ENCODE measurements at places on chromosomes 2 and 18. TPM values are rescaled to one million over a fixed set of nuclear protein-coding genes. Genes with fewer than 3 reads are reported as not detected.

RUFY4 gene
- total RNA-seq = not detected

PSMA8 gene
- not detected for total RNA-seq

PNKD gene
- total RNA-seq = 33.4 TPM

SPEG gene
- 6.5 TPM for total RNA-seq

SCG2 gene
- total RNA-seq = not detected

AMER3 gene
- not detected for total RNA-seq

CMPK2 gene
- total RNA-seq = 3.1 TPM

GCG gene
- not detected for total RNA-seq

RNF149 gene
- 70.9 TPM for total RNA-seq

TEX44 gene
- total RNA-seq = not detected

SIX3 gene
- 0.38 TPM for total RNA-seq

GRCh38 chr2:28995765-28996750 lies 15.0 kb downstream of the TOGARAM2 start:
- DNase-seq = no peak

GRCh38 chr2:197145471-197146056 lies 165.0 kb downstream of the ANKRD44 start:
- DNase-seq = no peak

GRCh38 chr2:17106418-17106817 lies 411.8 kb downstream of the RAD51AP2 start:
- no peak for DNase-seq

DNA sequence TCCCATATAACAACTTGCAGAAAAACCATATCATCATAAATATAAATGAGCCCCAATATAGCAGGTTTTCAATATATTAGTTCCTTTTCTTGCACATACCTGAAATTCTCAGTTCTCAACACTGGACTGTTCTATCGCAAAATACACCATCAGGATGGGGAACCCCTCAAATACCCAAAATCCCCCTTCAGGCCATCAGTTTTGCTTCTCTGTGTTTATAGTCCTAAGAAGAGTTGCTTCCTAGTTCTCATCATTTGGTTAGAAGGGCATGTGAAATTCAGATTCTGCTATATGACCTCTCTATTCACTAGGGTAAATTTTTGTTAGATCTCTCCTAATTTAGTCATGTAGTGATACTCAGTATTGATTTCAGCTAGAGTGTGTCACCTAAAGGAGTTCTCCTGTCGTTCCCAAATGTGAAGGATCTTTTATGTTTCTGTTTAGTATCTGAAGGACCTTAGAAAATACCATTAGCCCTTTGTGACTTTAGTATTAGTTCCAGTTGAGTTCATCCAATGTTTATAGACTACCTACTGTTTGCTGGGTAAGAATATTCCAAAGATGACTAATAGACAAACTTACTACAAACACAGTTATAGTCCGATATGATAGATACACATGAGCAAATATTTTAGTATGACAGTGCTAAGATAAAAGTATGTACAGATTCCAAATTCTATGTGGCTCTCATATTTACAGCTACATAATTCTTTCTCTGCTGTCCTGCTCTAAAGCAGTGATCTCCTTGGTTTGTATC lies 115.8 kb downstream of the TTC27 start:
- no peak for DNase-seq

DNA sequence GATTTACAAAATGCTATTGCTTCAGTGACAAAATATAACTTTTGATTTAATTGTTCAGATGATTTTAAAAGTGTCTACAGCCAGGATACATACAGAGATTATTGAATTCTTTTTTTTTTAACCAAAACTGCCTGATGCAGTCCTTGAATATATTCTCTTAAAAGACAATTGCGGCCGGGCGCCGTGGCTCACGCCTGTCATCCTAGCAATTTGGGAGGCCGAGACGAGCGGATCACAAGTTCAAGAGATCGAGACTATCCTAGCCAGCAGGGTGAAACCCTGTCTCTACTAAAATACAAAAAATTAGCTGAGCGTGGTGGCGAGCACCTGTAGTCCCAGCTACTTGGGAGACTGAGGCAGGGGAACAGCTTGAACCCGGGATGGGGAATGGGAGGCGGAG lies 497.0 kb upstream of the FSIP2 start:
- no peak for DNase-seq

DNA sequence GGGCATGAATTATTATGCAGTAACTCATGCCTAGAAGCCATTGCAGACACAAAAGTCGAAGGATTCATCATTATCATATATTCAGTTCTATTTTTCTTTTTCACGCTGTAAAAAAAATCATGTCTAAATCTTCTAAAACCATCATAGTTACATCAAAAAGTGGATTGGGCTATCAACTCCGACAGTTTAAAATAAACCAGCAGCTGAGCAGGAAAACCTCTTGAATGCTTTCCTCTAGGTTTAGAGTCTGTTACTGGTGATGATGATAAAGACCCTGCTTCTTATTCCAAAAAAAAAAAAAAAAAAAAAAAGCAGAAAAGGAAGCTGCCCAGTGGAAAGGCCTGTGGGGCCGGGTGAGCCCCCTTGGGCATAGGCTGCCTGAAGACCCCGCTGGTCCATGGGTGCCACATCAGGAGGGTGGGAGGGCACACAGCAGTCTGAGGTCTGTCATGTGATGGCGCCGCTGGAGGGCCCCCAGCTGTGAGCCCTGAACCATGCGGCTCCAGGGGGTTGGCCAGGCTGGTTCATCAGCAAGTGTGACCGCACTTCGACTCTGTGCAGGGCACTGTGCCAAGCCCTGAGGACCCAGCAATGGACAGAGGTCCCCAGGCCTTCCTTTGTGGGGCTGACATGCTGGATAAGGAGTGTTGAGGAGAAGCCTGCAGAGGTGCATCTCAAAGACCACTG lies 199.6 kb downstream of the EIPR1 start:
- DNase-seq = no peak

DNA sequence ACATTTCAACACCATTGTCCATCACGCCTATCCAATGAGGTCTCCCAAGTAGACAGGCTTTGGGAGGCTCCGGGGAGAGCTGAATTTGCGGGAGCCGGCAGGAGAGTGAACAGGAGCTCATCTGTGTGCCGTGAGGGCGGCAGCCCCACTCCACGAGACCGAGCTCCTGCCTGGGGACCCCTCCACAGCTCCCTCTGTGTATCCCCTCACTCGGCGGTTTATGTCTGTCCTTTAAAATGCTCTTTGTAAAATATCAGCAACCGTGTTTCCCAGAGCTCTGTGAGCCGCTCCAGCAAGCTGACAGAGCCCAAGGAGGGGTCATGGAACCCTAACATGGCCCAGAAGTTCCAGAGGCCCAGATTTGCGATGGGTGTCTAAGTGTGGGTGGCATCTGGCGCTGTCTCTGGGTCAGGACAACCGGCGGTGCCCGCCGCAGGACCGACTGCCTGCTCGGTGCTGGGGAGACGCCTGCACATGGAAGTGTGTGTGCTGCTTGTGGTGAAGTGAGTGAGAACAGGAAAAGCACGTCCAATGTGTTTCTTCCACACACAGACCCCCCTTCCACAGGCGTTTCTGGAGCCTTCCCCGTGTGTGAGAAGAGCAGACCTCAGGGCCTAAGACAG lies 34.8 kb downstream of the SLC66A2 start:
- DNase-seq = peak; percentile 49

DNA sequence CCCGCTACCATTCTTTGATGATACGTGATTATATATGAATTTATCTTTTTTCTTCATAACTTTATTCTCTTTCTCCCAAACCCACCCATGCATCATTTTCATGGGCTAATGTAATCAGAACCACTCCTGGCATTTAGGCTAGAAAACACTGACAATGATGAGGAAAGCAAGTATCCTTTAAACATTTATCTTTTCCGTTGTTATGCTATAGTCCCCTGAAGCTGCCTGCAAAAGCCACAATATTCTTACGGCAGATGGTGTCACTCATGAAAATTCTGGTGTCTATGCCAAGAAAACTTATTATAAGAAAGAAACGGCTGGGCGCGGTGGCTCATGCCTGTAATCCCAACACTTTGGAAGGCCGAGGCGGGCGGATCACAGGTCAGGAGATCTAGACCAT lies 221.8 kb upstream of the CTAGE1 start:
- DNase-seq = no peak

- DNase-seq = no peak
Observed at GRCh38 chr2:134776836-134777235, 58.0 kb upstream of the TMEM163 start.

GRCh38 chr2:72920318-72921087 lies 3.2 kb downstream of the EMX1 start:
- DNase-seq = no peak

DNA sequence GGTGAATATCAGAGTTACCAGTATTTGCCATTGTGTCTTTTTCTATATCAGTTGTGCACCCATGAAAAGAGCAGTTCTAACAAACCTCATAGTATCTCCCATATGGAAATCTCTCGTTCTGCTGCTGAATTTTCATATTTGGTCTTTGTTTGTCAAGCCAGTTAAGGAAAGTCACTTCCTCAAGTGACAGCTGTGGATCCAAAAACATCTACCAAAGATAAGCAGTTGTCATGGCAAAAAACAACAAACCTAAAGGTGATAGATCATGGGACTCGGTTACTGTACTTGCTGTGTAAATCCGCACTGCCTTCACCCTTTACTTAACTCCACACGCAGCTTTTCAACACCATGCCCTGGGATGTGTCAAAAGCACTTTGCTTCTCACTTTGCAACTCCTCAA lies 17.3 kb downstream of the BMP10 start:
- no peak for DNase-seq

DNA sequence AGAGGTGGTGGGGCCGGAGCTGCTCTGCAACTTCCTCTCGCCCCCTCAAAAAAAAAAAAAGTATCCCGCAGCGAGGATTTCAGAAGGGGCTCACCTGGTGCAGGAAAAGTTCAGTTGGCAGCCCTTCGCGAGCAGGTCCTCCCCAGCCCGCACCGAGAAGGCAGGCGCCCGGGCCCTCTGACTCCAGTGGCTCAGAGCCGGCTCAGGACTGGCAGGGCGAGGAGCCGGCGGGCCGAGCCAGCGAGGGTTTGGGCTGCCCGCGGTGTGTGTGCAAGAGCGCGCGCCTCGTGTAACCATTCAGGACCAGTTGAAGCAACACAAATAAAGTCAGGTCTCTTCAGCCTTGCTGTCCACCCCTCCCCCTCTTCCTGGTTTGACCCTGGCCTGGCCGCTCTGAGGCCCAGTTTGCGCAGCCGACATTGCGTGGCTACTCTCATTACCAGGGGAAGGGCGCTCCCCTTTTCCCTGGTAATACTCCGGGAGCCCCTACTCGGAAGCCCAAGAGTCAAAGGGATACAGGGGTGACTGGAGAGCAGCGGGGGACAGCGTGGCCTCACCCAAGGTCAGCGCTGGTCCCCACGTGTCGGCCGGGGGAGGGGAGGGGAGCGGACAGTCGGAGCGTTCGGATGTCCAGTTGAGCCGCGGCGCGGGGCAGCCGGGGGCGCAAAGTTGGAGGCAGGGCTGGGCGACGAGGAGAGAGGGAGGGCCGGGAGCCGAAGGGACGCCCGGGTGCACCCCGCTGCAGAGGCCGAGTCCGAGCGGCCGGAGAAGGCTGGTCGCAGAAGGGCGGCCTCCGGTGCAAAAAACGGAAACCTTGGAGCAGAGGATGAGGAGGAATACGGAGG lies 12.3 kb downstream of the EN1 start:
- DNase-seq = peak; percentile 63

- no peak for DNase-seq
Observed at GRCh38 chr2:47655563-47655880, 127.4 kb upstream of the MSH6 start.

DNA sequence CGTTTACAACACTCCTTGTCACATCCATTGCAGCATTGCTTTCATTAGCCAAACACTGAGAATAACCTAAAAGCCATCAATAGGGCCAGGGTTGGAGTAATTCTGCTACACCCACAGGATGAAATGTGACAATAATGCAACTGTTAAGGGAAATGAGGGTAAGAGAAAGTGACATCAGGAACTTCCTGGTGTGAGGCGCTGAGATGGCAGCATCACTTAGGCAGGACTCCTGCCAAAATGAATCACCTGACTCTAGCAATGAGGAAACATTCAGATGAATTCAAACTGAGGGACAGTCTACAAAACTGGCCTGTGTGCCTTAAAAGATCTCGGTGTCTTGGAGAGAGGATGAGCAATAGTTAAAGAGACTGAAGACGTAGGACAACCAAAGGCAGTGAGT lies 115.6 kb upstream of the AGAP1 start:
- no peak for DNase-seq

GRCh38 chr18:60066219-60066975 lies 166.6 kb downstream of the PMAIP1 start:
- no peak for DNase-seq

- DNase-seq = no peak
Observed at GRCh38 chr2:117359266-117359914, 455.1 kb upstream of the DDX18 start.

- no peak for DNase-seq
Observed at GRCh38 chr18:67805261-67805660, 288.7 kb upstream of the DSEL start.

DNA sequence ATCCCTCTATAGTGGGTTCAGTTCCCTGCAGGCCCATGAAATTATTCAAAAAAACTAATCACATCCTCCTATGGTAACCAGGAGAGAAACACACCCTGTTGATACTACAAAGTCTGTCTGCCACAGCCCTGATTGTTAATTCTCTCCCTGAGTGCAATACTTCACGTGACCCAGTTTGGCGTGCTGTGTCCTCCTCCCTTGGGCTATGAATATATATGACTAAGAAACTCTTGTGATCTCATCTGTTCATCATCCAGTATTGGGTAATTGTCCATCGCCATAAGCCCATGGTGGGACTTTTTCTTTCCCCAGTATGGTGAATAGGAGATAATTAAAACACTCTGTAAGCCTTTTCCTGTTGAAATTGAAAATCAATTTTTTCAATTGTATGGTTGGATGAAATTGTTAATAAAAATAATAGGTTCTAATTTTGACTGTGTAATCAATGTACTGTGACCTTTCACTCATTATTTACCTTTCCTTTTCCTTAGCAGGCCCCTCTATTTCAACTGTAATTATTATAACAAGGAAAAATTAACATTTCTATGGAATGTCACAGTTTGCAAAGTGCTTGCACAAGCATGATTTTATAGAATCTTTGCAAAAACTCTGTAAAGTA lies 1822.6 kb downstream of the SUCLG1 start:
- no peak for DNase-seq

DNA sequence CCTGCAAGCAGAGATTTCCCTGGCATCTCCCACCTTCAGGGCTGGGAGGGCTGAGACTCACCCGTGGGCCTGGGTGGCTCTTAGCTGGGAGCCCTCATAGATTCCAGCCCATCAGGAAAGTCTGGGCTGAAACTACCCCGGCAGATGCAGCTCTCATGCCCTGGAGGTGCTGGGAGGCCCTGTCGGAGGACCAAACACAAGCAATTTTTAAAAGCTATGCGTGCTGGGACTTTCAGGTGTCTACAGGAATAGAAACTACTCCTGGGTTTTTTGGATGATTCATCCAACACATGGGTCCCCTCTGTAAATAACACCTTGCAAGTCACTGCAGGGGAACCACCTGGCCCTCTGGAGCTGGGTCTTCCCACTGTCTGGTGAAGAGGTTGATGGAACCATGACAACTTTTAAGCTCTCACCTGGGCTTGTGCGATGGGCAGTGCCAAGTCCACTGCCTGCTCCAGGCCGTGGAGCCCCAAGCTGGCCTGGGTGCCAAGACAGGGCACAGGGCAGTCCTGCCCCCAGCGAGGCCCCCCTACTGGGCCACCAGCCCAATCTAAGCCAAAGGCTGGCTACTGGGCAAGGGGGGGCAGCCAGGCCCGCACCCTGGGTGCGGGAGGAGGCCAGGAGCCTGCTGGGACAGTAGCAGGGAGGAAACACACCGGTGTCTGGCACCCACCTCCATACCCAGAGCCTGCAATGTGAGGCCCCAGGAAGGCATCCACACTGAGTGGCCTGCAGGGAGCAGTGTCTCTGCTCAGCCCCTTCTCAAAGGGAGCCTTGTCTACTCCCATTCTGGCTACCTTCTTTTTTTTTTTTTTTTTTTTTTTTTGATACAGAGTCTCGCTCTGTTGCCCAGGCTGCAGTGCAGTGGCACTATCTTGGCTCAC lies 1.1 kb upstream of the GPR55 start:
- DNase-seq = peak; percentile 47
